ENCODE measurements at places on chromosomes 4 and X. TPM values are rescaled to one million over a fixed set of nuclear protein-coding genes. Genes with fewer than 3 reads are reported as not detected.

- no peak for DNase-seq
Measured at GRCh38 chr4:33226133-33226532, 2506.0 kb downstream of the PCDH7 start.

DNA sequence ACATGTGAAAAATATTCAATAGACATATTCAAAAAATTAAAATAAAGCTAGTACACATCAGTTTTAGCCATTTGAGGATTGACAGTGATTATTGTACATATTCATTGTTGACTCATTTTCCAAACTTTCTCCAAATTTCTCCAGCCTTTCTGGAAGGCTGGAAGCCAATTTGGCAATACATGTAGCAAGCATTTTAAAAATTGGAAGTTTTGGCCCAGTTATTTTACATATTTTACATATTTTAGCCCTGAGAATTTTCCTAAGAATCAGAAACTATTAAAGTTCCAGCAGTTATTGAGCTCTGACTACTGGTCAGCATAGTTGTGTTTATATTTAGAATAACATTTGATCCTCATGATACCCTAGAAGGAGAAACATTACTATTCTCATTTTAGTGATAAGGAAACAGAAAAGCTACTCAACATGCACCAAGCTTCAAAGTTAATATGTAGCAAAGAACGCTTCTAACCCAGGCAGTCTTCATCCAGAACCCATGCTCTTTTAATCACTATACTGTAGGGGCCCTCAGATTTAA lies 3.2 kb downstream of the CABS1 start:
- DNase-seq = no peak

NLRP2B gene
- not detected for polyA plus RNA-seq

BTK gene
- not detected for polyA plus RNA-seq

DNA sequence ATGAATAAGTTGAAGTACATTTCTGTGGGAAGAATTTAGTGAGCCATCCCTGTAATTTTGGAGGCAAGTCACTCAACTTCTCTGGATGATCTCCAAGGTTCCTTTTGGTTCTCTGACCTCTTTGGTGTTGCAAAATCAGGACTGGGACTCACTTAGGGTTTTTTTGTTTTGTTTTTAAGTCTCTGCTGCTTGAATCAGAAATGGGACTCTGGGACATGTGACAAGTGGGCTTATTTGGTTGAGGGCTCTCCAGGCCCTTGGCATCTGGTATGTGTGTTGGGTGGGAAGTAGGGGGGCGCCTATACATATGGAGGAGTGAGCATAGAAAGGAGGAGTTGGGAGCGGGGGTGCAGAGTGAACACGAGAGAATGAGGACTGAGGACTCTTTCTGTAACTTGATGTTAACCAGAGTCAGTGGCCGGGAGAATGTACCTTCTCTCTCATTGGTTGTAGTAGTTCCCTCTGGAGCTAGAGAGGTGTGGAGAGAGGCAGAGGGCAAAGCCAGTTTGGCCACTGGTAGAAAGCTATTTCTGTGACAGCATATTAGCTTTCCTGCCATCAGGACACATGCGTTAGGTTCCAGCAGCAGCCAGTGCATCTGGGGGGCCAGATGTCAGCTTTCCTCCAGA lies 1.9 kb downstream of the ARHGAP10 start:
- DNase-seq = no peak

PTTG2 gene
- polyA plus RNA-seq = not detected

LRCH2 gene
- not detected for polyA plus RNA-seq

DNA sequence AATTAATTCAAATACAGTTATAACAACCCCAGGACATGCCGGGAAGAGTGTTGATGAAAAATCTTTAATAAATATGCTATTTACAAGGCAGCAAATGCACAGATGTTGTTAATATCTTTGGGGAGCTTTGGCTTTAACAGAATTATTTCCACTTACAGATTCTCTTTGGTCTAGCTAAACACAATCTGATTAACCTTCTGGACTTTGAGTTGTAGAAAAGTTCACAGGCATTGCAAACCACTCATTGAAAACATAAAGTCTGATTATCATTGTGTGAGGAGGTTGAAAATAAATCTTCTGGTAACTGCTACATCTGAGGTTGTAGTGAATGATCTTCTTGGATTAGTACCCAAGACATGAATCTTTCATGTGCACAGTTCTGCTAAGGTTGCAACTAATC lies 255.6 kb downstream of the LHFPL1 start:
- no peak for DNase-seq

- DNase-seq = no peak
Measured at GRCh38 chrX:78555401-78555980, 103.6 kb downstream of the RTL3 start.

GRCh38 chr4:139768366-139768765 lies 102.7 kb downstream of the MGST2 start:
- DNase-seq = no peak

DNA sequence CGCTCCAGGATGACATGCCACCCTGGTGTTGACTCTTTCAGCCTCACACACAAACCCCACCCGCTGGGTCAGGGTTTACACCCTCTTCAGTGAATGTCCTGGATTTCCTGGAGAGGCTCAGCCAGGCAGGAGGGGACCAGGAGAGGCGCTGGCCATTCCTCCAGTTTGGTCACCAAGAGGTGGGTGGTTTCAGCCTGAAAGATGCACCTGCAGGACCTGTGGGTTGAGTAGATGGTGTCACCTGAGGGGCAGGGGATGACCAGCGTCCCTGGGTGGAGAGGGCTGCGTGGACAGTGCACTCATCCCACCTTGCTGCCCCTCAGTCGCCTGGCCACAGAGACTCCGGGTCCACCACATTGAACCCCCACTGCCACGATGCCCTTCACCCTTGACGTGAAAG lies 179.7 kb downstream of the ASMT start:
- DNase-seq = no peak

GRCh38 chrX:5595570-5595969 lies 633.1 kb downstream of the NLGN4X start:
- DNase-seq = no peak

DNA sequence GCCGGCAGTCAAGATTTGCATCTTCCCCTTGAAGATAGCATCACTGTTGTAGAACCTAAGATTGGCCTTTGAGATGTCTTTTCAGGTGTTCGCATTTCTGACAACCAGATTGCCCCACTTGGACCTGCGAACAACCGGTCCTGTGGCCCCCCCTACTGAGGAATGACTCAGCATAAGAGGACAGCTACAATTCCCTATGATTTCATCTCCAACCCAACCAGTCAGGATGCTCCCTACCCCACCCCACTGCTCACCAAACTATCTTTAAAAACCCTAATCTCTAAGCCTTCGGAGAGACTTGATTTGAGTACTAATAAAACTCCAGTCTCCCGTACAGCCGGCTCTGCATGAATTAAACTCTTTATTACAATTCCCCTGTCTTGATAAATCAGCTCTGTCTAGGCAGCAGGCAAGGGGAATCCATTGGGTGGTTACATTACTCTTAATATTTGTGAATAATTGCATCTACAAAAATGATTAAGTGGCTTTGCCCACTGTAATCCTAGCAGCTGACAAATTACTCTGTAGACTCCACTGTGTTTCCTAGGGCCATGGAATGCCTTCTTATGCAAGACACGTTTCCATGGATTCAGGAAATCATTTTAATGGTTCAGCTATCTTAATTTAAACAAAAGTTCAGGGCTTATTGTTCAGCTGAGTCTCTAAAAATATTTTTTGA lies 95.4 kb downstream of the GPR143 start:
- no peak for DNase-seq

CFAP97 gene
- 22.6 TPM for polyA plus RNA-seq

DNA sequence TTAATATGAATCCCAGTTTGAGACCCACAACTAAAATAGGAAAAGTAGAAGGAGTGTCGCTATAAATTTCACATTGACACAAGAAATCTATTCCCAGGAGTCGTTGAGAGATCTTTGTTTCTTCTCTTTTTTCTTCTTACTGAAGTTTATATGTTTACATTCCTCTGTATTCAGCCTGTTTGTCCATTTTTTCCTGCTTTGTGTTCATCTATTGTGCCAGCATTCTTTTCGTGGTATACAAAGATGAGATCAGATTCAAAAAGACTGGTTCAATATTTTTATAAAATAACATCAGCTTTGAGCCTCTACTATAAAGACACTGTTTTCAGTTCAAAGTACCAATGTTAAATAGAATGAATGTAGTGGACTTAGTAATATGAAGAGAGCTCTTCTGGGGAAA lies 95.4 kb upstream of the MYOZ2 start:
- no peak for DNase-seq

PPP1R2C gene
- not detected for polyA plus RNA-seq

ADRA2C gene
- polyA plus RNA-seq = 23.1 TPM

C4orf50 gene
- not detected for polyA plus RNA-seq

DNA sequence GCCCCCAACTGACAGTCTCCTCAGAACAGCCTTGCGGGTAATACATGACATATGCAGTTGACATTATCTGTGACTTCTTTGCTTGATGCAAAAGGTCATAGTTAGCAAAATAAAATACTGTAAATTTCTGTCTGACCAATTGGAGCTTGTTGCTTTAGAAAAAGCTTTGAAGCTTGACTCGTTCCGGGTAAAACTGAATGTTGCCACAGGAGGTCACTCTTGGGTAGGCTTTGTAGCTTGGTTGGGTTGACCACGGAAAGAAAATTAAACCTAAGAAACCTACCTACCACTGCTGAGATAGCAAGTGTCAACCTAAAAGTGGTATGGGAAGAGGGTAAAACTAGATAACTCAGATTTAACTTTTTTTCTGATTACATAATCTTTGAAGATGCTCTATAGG lies 23.2 kb downstream of the PRPS2 start:
- DNase-seq = peak; percentile 29

DNA sequence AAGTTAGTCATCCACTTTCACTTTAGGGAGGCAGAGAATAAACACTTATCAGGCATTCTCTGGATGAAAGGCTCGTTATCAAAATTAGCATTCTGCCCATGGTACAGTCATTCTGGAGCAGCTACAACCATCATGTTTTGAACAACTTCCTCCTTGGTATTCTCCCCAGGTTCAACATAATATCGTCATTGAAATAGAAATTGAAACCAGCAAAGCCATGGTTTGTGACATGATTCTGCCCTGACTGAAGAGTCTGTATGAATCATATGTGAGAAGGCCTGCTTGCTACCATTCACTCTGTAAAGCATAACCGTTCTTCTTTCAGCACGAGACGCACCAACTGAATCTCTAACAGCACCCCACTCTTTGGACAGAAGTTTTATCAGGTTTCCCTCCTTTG lies 127.5 kb upstream of the RADX start:
- DNase-seq = no peak

DNA sequence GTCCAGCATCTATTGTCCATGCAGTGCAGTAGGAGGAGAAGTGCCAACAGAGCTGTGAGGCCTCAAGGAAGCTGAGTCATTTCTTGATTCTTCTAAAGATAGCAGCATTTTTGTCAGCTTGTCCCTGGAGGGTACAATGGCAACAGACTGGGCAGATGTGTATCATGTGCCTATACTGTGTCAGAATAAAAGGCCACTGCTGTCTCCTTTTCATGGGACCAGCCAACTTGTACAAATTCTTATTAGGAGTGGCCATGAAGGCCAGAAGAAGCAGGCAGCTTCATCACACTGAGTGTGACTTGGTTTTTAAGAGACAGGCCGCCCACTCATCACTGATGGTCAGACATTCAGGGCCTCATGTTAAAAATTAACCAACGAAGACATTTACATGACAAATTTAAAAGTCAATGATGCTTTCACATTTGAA lies 185.0 kb upstream of the FAM241A start:
- no peak for DNase-seq

GRCh38 chr4:26075583-26075982 lies 161.6 kb downstream of the SMIM20 start:
- DNase-seq = no peak

GRCh38 chrX:39261446-39262147 lies 460.3 kb downstream of the MID1IP1 start:
- peak; percentile 0 for DNase-seq

DNA sequence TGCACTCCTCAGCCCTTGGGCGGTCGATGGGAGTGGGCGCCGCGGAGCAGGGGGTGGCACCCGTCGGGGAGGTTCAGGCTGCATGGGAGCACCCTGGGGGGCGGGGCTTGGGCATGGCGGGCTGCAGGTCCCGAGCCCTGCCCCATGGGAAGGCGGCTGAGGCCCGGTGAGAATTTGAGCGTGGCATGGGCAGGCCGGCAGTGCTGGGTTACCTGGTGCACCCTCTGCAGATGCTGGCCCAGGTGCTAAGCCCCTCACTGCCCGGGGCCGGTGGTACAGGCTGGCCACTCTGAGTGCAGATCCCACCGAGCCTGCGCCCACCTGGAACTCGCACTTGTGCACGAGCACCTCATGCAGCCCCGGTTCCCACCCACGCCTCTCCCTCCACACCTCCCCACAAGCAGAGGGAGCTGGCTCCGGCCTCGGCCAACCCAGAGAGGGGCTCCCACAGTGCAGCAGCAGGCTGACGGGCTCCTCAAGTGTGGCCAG lies 556.3 kb downstream of the GALNTL6 start:
- no peak for DNase-seq

DNA sequence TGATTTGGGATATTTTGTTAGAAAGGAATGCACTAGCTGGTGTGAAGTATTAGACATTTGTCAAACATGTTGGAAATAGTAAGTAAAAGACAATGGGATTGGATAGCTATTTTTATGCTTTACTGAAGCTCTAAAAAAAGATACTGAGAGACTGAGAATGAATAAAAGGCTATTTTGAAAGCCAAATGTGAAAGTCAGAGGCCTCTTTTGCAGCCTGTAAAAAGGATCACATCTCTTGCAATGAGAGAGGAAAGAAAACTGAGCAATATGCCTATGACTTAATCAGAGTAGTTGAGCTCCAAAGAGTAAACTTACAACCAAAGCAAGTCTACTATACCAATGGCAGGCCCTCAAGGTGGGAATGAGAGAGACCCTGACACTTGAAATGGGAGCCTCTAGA lies 212.6 kb upstream of the LCORL start:
- no peak for DNase-seq

DNA sequence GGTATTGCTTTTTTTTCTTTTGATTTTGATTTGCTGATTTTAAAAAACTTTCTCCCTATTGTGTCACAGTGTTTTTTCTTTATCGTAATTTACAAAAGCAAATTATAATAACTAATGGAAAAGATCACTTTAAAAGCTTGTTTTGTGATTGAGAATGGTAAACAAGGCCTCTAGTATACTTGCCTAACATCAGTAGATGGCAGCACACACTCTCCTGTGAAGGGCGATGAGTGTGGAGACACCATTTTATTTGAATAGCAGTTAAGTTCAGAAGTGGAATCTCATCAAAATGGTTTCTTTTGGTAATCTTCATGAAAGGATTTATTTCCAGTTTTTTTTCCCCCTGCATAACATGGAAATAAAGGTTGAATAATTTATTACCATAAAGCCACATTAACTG lies 72.3 kb downstream of the PAK3 start:
- DNase-seq = peak; percentile 0

ATP2B3 gene
- not detected for polyA plus RNA-seq

- DNase-seq = no peak
Measured at GRCh38 chr4:173777921-173778320, 247.9 kb upstream of the HAND2 start.

DNA sequence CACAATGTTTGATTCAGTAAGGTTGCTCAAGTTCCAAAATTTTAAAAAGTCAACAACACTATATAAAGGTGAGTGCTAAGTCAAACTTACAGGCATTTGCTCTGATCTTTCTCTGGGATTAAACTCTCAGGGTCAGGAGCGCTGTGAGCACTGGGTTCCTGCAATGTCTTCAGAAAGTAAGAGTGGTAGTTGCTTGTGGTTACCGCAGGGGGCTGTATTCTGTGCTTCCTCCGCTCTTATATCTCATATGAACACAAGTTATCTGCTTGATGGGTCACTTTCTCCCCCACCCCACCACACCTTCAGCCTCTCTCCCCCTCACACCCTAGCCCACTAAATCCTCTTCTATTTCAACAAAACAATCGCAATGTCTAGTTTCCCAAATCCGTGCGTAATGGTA lies 116.4 kb upstream of the IGSF1 start:
- no peak for DNase-seq

- no peak for DNase-seq
Measured at GRCh38 chrX:149456476-149457245, 48.4 kb downstream of the IDS start.
